ENCODE measurements at places on chromosomes 2 and 18.

DNA sequence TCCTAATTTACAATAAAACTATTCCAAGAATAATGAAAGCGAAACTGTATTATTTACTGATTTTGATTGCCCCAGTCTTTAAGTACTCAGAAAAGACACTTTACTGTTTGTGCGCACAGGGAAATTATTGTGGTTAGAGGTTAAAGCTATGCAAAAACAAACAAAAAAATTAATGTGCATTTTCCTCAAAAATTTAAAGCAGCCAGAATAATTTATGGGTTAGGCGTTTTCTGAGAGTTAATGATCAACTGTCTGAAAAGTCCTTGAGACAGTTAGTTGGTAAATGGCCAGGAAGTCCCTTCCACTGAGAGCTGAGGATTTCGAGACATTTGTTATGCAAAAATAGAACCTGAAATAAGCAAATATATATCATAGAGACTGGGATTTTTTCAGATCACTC lies 143.3 kb downstream of the IRS1 start:
- DNase-seq = no peak

- DNase-seq = no peak
These were observed 11.7 kb downstream of the VIT start for GRCh38 chr2:36708041-36708741.

GRCh38 chr2:60303680-60304079 lies 249.8 kb downstream of the BCL11A start:
- DNase-seq = no peak

DNA sequence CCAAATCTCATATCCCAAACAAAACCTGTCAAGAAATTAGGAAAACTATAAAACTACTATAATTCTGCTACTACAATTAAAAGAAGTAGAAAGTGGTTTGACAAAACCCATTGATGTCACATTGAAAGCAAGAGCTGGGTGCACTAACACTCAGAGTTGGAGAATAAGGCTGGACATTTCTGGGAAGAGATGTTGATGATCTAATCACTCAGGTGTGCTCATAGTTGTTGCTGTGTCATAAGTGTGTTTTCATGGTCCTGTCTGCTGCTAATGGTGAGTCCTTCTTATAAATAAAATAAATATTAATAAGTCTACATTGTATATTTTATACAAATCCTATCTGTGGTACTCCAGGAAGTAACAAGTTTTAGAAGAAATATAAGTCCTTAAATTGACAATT lies 168.2 kb upstream of the LRP1B start:
- DNase-seq = no peak

DNA sequence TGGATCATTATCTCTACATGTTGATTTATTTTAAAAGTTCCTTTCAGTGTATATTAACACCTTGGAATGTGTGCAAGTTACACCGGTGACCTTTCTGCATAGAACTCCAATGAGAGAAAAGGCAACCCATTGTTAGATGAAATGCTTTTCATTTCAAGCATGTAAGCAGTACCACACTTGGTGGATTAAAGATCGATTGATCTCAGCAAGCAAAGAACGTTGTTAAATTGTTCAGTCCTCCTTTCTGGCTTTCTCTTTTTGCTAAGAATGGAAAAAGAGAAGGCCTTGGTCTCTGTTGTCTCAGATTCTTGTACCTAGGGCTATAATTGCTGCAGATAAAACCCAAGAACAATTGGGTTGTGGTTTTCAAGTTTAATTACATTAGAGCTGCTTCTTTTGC lies 843.0 kb downstream of the DPP10 start:
- no peak for DNase-seq

GRCh38 chr2:233094614-233095013 lies 34.5 kb downstream of the INPP5D start:
- no peak for DNase-seq

DNA sequence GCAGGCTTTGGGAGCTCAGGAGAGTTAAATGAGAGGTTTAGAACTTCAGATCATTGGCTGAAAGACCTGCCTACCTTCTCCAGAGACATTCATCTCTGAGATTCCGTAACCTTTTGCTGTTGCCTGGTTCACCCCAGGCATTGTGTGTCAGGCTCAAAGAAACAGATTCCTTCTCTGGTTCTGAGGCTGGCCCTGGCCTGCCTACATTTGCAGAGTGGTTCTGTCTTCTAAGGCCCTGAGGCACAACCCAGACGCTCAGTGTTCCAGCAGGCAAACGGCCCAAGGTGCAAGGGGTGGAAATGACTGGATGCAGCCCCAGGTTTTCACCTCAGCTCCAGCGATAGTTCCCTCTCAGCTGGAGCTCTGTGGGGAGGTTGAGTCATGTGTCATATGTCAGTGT lies 48.3 kb downstream of the MYO3B start:
- no peak for DNase-seq

- no peak for DNase-seq
These were observed 56.6 kb upstream of the PPM1B start for GRCh38 chr2:44112096-44112495.

GRCh38 chr2:15652801-15653200 lies 61.1 kb downstream of the DDX1 start:
- no peak for DNase-seq

Measured in activated CD4-positive, alpha-beta memory T cell treated with anti-CD3 and anti-CD28 coated beads, Interleukin-2, amount 10 ng/mL, durations not matched to agents 7 days and 5 days (primary cell).